GM12878 (cell line): ENCODE measurements at places on chromosomes 5 and 9. TPM values are rescaled to one million over a fixed set of nuclear protein-coding genes. Genes with fewer than 3 reads are reported as not detected.

GRCh38 chr5:8848997-8849594 is 696.8 kb downstream of the SEMA5A start:
- no peak for DNase-seq
- no peaks in the 10 kb centered on the region for H3K27me3 ChIP-seq

DNA sequence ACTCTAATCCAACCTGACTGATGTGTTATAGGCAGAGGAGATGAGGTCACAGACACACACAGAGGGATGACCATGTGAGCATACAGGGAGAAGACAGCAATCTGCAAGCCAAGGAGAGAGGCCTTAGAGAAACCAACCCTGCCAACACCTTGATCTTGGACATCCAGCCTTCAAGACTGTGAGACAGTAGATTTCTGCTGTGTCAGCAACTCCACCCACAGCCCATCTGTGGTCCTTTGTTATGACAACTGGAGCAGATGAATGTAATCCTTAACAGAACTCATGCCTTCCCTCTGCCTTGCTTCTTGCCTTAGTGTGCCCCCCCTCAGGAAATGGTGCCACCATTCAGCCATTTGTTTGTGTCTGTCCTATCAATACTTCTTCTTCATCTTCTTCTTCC is 107.4 kb downstream of the NXNL2 start:
- no peak for DNase-seq
- no peak overlapping the region for H3K27ac ChIP-seq
- no peaks in the 10 kb centered on the region for H3K27me3 ChIP-seq
- no peaks in the 10 kb centered on the region for H3K36me3 ChIP-seq

- no peaks in the 10 kb centered on the region for H3K27me3 ChIP-seq
- H3K27ac ChIP-seq, result no peak overlapping the region
- no peak for DNase-seq
- H3K4me1 ChIP-seq, result no peaks in the 10 kb centered on the region
- H3K36me3 ChIP-seq, result no peaks in the 10 kb centered on the region
- no peak overlapping the region for H3K4me3 ChIP-seq
Measured at GRCh38 chr5:130171699-130172098, 267.4 kb downstream of the CHSY3 start.

- DNase-seq, result peak; percentile 35
- no peaks in the 10 kb centered on the region for H3K36me3 ChIP-seq
- H3K27ac ChIP-seq, result no peak overlapping the region
- H3K4me3 ChIP-seq, result no peak overlapping the region
Measured at GRCh38 chr9:99515093-99515492, 293.0 kb downstream of the SEC61B start.

The CBY3 gene
- polyA plus RNA-seq, result 0.35 and 0.47 TPM in 2 replicates

The ANKRD31 gene
- 0.03 and 0.04 TPM in 2 replicates for polyA plus RNA-seq
